ENCODE measurements at places on chromosomes 2 and 18.

DNA sequence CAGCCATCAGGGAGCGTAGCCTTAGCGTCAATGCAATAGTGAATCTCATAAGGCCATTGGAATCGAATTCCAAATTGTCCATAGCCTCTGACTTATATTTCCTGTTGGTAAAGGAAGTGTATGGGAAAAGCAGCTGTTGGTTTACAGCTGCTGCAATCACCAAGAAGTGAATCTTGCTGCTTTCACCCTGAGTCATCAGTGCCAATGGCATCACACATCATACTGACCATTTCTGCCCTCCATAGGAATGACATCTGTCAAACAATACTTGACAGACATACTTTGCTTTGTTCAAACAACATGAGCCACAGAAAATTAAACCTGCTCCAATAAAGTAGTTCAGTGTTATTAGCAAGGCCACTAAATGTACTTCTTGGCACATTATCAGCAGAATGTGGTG is 111.2 kb upstream of the KLHL29 start:
- no peak for DNase-seq

DNA sequence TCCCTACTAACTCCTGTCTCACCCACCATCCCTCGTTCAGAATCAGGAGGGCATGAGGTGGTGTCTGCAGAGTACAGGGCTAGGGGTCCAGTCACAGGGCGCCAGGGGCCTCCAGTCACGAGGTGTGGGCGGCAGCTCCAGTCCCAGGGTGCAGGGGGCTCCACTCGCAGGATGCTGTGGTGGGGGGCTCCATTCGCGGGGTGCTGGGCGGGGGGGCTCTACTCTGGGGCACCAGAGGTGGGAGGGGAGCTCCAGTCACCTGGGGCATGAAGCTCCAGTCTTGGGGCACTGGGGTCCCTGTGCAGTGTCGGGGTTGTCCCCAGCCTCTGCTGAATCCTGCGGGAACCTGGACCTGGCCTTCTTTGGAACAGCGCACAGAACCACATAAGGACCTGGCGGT is 66.0 kb downstream of the EIPR1 start:
- no peak for DNase-seq

DNA sequence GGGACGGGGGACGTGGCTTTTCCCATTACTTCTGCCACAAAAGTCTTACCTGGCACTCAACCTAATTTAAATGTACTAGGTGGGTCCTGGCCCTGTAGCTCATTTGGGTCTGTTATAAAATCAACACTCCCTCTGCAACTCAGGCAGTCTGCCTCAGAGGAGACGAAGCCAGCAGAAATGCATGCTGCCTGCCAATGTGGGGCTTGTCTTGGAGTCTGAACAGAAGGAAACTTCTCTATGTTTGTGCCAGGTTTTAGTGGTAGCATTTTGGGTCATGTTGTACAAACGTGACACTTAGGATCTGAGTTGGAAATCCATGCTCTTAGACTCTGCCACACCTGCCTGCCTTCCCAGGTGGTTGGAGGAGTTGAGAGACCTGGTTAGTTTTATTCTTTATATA is 292.5 kb upstream of the FAM98A start:
- no peak for DNase-seq

DNA sequence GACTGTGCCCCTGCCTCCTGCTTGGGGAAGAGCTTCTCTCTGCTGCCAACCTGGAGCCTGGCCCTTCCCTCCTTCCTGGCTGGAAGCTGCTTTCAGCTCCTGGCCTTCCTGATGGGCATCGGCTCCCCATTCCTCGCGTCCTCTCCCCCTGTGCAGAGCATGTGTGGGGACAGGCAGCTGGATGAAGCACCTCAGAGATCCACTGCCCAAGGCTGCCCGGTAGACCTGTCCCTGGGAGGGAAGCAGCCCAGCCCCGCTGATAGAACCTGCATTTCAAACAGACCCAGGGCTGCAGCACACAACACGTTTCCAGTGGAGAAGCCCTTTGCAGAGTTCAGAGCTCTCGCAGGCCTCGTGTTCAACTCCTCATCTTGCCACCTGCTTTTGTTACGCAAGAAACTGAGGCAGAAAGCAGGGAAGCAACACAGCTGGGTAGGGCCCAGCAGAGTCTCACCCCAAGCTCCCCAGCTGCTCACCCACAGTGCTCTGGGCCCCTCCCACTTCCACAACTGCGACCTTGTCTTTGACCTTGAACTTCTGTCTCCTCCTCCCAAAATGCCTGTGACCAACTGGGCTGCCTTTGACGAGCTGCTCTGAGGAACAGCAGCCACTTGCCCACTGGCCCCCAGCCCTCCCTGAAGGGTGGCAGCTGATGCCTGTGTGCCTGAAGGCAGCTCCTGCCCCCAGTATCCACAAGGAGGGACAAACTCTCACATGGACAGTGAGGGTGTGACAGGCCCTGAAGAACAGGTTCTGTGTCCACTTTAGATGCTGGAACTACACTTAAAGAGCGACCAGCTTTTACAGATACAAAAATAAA is 65.5 kb downstream of the PARD6G start:
- DNase-seq = no peak

DNA sequence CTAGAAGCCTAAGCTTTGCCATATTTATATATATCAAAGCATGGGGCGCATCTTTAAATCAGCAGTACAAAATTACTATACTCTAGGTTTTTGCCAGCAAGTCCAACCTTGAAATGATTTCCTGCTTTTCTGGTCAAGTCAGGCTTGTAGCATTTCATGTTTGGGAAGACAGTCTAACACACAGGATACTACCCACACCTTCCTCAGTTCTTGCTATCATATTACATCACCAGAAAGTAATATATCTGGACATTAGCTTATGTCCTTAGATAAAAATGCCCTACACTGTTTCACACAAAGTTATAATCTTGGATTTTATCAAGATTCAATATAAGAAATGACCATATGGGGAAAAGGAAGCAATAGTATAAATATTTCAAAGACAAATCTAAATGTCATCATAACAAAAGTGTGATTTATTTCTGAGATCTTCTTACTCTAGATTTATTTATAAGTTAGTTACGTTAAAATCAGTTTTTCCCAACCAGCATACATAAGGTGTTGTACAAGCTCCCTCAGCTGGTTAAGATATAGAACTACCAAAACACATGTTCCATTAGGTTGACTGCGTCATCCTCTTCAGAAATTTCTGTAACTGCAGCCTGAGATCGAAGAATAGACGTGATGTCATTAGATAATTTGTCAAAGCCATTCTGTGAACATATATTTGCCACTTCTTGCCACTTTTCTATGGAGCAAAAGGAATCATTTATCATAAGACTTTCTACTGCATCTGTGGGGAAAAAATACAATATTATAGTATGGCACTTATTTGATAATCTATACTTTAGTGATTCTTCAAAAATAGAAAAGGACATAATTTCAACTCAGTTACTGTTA is 56.6 kb downstream of the CLHC1 start:
- DNase-seq = no peak
